OCI-LY7 (cell line): ENCODE measurements at places on chromosomes 4 and X.

- no peak for DNase-seq
Measured at GRCh38 chr4:52946855-52947254, 84.7 kb downstream of the RASL11B start.

- no peak for DNase-seq
Measured at GRCh38 chr4:19971829-19972228, 279.9 kb upstream of the SLIT2 start.

DNA sequence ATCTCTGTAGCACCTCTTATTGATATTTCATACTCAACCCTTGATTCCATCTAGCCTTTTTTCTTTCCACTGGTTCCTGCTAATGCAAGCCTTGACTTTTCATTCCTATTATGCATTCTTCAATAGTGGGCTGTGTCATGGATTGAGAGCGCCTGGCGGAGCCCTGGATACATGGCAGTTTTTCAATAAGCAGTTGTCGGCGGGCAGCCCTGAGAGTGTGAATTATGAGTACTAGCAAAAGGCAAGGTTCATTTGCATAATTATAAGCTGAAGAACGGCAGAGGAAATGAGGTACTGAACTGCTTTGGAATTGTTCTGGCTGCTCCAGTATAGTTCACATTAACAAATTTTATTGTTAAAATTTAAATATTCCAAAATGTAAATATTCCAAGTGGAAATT is 339.7 kb upstream of the VCX start:
- DNase-seq: no peak

GRCh38 chrX:115564243-115564642 is 3.3 kb downstream of the PLS3 start:
- DNase-seq: no peak

DNA sequence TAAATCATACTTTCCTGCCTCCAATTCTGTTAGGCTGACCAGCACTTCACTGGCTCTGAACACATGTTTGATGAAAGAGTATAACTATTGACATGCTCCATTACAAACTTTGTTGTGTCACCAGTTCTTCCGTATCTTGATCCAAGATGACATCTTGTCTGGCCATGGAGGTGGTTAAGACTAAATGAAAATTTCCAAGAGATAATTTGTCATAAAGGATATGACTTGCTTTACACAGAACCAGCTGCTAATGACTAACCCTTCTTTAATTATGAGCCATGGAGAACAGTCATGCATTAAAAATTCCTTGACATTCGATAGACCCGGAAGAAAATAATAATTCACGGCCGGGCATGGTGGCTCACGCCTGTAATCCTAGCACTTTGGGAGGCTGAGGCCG is 17.7 kb upstream of the N4BP2 start:
- no peak for DNase-seq

- peak; percentile 64 for DNase-seq
Measured at GRCh38 chrX:65196758-65197360, 220.6 kb upstream of the ZC4H2 start.

DNA sequence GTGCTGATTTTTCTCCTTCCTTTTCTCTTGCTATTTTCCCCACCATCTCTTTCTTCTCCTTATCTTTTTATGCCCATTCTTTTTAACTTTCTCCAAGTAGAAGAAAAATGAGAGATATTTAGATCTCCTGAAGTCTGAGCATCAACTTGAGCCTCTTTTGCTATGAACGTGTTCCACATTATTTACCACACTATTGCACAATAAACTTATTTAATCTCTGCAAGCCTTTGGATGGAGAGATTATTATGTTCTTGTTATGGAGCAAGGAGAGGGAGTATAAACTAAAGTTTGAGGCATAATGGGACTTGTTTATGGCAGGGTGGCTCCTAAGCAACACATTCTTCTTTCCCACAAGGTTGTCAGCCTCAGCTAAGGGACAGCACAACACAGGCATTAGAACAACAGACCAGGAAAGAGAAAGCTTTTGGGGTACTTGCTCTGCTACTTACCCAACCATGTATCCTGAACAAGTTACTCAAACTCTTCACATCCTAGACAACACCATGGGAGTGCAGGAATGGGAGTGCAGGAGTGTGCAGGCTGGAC is 365.5 kb upstream of the BOD1L1 start:
- no peak for DNase-seq
